Fibroblast of the aortic adventitia (primary cell): ENCODE measurements at places on chromosomes 16 and 17. TPM values are rescaled to one million over a fixed set of nuclear protein-coding genes. Genes with fewer than 3 reads are reported as not detected.
A peak's percentile ranks its signal among the peaks of the same experiment; 100 is the strongest.

- no peak for DNase-seq
Observed at GRCh38 chr17:50692448-50693035, 15.2 kb downstream of the ANKRD40 start.

- DNase-seq: peak; percentile 24
Observed at GRCh38 chr17:36590082-36590481, 1.6 kb upstream of the DHRS11 start.

Gene TBC1D3L
- total RNA-seq: 2.2 and 4.2 TPM in 2 replicates

Gene CCL16
- total RNA-seq: not detected in 2 replicates

- peak; percentile 71 for DNase-seq
Observed at GRCh38 chr16:88737298-88738150, 31.2 kb downstream of the CTU2 start.

Gene SLC16A11
- total RNA-seq: 0.27 and 2.4 TPM in 2 replicates

GRCh38 chr16:18059089-18059488 lies 277.4 kb downstream of the NPIPA8 start:
- DNase-seq: no peak

- DNase-seq: no peak
Observed at GRCh38 chr16:64131423-64131822, 990.4 kb downstream of the CDH11 start.

DNA sequence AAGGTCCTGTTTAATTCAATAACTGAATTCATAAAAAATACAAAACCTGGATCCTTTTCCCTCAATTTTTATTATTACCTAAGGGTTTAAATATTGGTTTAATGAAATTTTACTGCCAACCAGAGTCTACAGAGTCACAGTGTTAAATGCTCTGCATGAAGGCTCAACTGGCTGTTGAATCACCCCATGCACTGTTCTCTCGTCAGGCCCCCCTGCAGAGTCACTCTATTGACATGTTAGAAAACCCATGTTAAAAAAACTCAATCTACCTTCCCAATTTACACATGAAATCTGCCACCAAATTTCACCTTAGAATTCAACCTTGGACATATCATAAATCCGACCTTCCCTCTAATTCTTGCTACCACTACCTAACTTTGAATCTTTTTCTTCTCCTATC lies 43.3 kb upstream of the ULK2 start:
- no peak for DNase-seq

DNA sequence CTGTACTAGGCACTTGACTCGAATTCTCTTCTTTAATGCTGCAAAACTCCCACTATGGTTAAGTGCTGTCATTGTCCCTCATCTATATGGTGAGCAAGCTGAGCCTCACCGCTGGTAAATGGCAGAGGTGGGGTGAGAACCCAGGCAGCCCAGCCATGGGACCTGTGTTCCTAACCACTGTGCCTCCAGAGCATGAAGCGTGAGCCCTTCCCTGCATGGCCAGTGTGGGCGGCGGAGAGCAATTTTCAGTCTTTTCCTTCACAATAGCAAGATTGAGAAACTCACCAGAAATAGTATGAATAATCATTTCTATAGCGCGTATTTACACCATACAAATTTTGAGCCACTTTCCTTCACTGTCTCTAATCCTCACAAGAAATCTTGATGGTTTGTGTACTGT lies 9.2 kb downstream of the BFAR start:
- DNase-seq: no peak
